Lower lobe of right lung (tissue), 2 donors: ENCODE measurements at places on chromosomes 2 and 18. TPM values are rescaled to one million over a fixed set of nuclear protein-coding genes. Genes with fewer than 3 reads are reported as not detected.

The LRRC30 gene
- not detected for total RNA-seq

The GPATCH11 gene
- total RNA-seq: 10.8 TPM

The SOX11 gene
- 0.03 TPM for total RNA-seq

The TMEM200C gene
- total RNA-seq: 0.50 TPM

The STRN gene
- 31.1 TPM for total RNA-seq

The KDM3A gene
- total RNA-seq: 55.8 TPM

The ADAM17 gene
- total RNA-seq: 76.9 TPM

The HOXD13 gene
- total RNA-seq: not detected

The TCF23 gene
- 1.2 TPM for total RNA-seq

The FHOD3 gene
- total RNA-seq: 2.5 TPM

The ACVR1C gene
- 1.7 TPM for total RNA-seq

The CNTNAP5 gene
- total RNA-seq: not detected

The KCNG2 gene
- total RNA-seq: 0.50 TPM

The SNTG2 gene
- total RNA-seq: 1.4 TPM

The ICOS gene
- 3.0 TPM for total RNA-seq

The TPO gene
- total RNA-seq: 0.21 TPM

The CFAP53 gene
- 3.7 TPM for total RNA-seq

The RASGRP3 gene
- total RNA-seq: 13.7 TPM

The ARHGEF33 gene
- total RNA-seq: 1.5 TPM

The KDSR gene
- total RNA-seq: 68.5 TPM

The MROH2A gene
- total RNA-seq: not detected
